ENCODE measurements at places on chromosomes 3 and 15.

DNA sequence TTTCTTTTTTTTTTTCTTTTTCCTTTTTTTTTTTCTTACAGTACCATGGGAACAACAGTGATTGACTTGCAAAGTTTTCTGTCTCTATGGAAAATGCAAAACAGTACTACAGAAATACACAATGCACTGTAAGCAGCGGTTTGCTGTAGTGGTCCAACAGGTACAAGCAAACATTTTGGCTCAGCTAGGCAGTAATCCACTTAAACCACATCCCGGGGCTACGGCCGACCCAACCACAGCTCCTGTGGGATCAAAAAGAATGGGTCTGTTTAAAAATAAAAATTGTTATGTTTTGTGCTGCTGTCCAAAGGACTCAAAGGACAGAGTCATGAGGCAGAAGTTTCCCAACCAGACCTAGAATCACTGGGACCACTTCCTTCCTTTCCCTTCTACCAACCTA, 667.1 kb upstream of the ADAMTS9 start:
- no peak for DNase-seq

DNA sequence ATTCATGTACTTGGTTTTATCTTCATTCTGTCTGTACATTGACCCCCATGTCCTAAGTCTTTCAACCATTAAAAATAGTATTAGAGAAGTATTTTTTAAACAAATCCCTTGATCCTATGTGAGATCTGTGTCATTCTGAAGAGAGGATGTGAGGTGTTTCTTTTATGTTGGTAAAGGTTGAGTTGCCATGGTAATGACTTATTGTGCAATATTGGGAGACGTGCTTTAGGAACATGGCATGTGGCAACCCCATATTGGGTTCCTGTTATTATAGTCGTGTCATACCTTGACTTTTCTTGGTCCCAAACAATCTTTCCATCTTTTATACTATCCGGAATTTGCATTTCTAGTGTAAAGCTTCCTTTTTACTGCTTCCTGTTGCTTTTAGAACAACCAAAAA, 203.1 kb downstream of the KCNAB1 start:
- DNase-seq = no peak

- no peak for DNase-seq
Measured at GRCh38 chr3:38614651-38615352, 34.7 kb downstream of the SCN5A start.

DNA sequence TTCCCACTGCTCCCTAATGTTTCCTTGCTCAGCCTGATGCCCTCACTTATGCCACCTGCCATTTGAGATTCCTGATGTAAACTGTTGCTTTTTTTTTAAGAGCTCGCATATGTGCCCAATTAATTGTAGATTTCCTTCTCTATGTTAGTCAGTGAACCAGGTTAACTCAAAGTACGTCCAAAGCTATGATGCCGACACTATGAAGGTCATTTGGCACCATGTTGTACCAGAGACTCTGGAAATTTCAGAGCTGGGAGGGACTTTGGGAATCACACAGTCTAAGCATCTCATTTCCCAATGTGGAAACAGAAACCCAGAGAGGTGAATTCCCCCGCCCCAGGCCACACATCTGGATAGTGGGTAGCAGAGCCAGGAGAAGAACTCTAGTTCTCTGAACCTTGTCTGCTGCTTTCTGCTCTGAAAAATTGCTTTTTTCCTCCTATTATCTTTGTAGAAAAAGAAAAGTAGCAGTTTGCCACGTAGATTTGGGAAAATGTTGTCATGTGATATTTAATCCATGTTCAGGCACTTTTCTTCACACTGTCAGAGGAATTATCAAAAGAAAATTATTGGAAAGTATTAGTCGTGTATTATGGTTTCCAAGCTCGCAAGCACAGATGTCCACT, 38.5 kb upstream of the TNFAIP8L3 start:
- DNase-seq = no peak

GRCh38 chr3:73094951-73095350, 33.5 kb downstream of the EBLN2 start:
- no peak for DNase-seq

GRCh38 chr15:99546441-99547100, 19.2 kb upstream of the MEF2A start:
- DNase-seq = no peak

- no peak for DNase-seq
Measured at GRCh38 chr3:109122690-109123089, 4.8 kb upstream of the MORC1 start.

DNA sequence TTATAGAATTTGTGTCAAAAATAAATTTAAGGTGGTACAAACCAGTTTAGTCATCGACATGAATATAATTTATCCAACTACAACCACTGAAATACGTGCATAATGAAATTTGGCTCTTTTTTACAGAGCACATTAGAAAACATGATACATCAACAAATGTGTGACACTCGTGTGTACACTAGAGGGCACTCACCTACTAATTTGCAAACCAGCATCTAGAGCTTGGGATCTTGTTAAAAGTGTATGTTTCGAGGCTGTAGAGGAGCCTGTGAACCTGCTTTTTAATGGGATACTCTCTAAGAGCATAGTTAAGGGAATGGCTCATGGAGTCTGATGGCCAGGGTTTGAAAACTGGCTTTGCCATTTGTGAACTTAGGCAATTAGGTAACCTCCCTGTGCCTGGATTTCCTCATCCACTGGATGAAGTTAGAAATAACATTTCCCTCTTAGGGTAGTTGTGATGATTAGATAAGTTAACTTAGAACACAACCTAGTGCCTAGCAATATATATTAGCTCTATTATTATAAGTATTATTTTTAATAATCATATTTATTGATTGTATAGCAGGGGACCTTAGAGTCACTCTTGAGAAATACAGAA, 8.8 kb upstream of the CPOX start:
- peak; percentile 12 for DNase-seq

DNA sequence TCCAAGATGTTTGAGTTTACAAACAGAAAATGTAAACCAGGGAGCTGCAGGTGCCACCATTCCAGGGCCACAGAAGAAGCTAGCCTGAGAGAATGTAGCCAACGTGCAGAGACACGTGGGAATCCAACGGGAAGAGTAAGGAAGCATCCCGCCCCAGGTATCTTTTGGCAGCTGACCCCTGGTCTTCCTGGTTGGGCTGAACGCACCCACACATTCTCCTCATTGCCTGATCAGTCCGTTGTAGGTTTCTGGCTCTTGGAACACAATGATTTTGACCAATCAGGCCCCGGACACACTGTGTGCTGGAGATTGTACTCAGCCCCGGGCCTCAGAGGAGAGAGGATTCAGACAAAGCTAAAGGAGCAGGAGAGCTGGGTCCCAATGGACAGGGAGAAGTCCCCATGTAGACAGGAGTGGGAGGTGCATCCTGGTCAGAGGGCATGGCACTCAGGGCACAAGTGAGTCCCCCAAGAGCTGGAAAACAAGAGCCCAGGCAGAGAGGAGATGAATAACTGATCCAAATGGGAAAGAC, 102.3 kb downstream of the TPRA1 start:
- DNase-seq = no peak

GRCh38 chr15:41530363-41530956, 13.6 kb downstream of the RPAP1 start:
- no peak for DNase-seq

DNA sequence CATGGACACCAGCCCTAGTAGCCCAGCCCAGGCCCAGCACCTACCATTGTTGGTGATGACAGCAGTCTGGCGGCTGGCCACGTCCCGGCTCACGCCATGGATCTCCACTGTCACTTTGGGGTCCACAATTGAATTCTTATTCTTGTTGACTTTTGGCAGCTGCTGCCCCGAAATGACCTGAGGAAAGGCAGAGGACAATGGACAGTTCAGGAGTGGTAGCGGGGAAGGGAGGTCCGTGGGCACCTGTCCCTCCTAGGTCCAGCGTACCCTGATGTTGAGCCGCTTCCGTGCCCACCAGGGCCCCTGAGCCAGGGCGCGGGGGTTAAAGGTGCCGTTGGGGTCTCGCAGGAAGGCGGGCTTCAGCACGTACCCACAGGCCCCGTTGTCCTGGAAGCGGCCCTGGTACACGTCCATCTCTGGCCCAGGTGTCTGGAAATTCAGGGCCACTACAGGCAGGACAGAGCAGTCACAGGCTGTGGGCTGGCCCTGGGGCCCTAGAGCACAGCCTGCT, 17.7 kb downstream of the VILL start:
- DNase-seq = no peak

DNA sequence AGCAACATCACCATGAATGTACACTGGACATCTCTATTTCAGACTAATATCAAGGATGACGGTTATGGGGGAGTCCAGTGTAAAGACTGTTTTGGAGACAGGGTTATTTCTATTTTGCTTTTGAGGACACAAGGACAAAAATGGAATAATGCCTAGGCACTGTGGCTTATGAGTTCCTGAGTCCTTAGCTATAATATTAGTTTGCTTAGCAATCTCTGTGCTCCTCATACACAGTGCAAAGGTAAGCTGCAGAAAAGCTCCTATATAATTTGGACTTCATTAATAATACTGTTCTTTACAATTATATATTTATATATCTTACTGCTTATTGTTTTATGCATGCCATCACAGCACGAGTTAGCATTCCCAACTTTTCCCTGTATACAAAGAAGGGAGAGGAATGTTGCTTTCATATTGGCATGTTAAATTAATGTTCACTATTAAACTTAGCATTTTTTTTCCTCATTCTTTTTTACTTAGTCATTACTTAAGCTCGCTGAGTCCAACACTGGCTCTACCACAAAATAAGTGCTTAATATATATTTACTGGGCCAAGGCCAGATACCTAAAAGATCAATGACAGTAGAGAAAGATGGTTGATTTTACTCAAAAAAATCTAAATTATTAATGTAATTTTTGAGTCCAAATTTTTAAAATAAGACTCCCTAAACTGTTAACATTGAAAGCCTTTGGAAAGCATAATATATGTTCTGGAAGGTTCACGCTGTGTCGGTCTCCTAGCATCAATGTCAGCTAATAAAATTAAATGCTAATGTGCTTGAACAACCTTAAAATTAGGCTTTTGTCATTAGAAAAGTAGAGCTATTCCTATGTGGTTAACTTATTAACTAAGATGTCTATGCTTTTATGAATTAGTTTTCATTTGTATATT, 13.8 kb downstream of the THBS1 start:
- no peak for DNase-seq

GRCh38 chr3:38039899-38040261, 872 bp downstream of the DLEC1 start:
- no peak for DNase-seq

- no peak for DNase-seq
Measured at GRCh38 chr3:119293871-119294695, at the start of gene ARHGAP31. Gene ARHGAP31, plus strand, starts transcription at chr3:119294383. Its CDS starts 522 bp downstream, at chr3:119294905.

DNA sequence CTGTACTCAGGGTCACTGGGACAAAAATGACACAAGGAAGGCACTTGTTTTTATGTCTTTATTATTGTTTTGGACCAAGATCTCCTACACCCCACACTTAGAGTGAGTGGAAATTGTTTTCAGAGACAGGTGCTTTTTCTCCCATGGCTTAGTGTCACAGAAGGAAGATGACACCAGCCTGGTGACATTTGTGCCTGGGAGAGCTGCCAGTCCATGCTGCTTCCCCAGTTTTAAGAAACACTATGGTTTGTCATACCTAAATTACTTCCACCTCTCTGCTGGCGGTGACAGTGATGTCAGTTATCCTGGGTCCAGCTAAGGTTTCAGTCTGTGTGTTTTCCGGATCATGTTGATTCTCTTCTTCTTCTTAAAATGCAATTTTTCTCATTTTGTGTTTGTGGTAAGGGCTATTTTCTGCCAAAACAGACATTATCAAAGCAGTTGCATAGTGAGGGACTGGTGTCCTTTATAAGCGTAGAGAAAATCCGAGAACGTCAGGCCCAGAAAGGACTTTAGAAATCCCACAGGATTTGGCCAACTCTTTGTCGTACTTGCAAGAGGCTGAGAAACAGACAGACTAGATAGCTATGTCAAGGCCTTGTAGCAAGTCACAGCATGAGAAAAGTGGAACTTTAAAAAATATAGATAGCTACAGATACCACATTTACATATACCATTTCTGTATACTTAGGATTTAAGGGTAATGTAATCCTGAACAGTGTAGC, 149.5 kb downstream of the TP63 start:
- no peak for DNase-seq

- no peak for DNase-seq
Measured at GRCh38 chr3:39980058-39980457, 170.6 kb downstream of the MYRIP start.

GRCh38 chr3:184565421-184566211, 4.0 kb downstream of the EPHB3 start:
- peak; percentile 45 for DNase-seq

DNA sequence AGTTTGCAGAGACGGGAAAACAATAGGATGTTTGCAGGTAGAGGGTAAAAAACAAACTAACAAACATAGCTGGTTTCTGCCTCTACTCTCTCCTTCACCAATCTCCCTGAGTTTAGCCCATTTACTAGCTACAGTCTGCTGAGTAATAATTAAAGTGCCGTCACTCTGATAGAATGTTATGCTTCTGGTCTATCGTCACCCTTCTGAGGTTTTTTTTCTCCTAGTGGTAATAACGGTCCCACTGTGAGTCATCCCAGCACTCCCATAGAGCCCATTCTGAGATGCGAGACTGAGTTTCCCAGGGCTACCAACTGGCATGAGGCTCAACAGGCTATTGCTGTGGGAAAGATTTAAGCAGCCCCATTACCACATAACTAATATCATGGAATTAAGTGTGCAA, 56.4 kb downstream of the PLAAT1 start:
- DNase-seq = no peak

- DNase-seq = no peak
Measured at GRCh38 chr3:141129541-141130011, 78.4 kb downstream of the SPSB4 start.

GRCh38 chr3:116671151-116671550, 38.4 kb upstream of the TUSC7 start:
- DNase-seq = no peak

- no peak for DNase-seq
Measured at GRCh38 chr3:99776516-99777209, 41.0 kb upstream of the CMSS1 start.

DNA sequence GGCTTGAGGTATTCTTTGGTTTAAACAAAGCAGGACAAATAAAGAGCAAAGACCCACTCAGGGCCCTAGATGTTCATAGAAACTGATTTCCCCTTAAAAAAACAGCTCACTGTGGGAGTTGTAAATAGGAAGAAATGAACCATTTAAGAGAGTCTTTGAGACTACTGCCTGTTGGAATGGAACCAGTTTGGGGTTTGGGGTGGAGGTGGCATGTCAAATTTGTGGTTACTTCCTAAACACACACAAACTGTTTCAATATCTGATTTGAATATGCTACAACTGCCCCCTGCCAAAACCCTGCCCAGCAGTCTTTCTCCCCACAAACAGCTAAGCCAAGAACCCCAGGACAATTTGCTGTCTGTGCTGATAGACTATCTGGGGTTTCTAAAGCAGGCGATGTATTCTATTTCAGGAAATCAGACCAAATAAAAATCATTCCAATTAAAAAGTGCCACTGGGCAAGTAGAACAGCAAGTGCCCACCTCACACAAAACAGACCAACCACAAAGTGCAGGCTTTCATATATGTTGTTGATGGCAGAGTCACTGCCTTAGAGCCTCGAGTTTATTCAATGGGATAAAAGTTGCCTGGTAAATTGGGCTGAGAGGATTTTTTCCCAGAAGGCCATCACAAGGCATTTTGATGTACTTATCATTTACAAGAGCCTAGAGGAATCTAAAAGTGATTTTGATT, 293.9 kb upstream of the PROK2 start:
- no peak for DNase-seq

GRCh38 chr15:95932141-95932540, 398.4 kb upstream of the NR2F2 start:
- DNase-seq = no peak
